ENCODE measurements at places on chromosomes 7 and 10.

DNA sequence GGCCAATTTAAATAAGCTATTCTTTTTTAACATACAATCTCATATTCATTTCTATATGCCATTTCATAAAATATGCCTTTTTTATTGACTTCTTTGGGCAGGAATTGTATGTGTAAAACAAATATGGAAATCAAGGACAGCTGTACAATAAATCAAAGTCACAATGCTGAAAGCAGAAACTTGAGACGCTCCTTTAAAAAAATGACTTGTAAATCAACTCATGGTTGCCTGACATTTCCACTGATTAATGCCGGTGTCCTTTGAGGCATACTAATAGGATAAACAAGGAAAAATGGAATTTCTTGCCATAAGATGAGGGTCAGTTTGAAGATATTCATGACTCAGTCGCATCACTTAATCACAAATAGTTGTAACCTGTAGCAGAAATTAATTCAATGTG, 247.4 kb upstream of the TEX47 start:
- no peak for DNase-seq

DNA sequence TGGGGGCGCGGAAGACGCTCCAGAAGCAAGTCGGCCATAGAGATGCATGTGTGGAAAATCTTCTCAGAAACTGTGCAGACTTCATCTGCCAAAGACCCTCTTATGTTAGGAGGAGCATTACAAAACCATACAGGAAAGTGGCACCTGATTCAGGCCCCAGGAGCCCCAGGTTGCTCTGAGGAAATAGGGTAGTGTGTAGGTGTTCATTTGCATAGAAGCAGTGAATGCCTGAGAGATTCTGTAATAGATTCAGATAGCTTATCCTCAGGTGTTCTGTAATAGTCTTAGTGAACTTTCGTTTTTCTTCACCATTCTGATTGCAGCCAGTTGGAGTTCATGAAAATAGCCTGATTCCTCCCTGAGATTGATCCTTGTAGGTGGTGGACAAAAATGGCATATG, 106.4 kb upstream of the GJD4 start:
- DNase-seq = no peak

DNA sequence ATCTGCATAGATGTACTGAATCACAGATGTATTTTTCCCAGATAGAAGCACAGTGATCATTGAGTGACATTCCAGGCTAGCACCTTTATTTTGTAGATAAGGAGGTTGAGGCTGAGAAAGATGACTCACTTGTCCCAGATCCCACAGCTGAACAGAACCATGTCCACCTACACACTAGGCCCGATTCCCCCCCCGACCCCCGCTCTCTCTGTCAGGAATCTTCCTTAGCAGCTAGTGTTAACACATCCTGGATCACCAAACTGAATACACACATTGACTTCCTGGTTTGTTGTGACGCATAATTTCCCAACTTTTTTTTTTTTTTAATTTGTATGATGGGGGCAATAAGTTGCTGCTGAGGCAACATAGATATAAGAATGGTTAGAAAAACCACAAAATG, 5.2 kb downstream of the SFMBT2 start:
- no peak for DNase-seq

DNA sequence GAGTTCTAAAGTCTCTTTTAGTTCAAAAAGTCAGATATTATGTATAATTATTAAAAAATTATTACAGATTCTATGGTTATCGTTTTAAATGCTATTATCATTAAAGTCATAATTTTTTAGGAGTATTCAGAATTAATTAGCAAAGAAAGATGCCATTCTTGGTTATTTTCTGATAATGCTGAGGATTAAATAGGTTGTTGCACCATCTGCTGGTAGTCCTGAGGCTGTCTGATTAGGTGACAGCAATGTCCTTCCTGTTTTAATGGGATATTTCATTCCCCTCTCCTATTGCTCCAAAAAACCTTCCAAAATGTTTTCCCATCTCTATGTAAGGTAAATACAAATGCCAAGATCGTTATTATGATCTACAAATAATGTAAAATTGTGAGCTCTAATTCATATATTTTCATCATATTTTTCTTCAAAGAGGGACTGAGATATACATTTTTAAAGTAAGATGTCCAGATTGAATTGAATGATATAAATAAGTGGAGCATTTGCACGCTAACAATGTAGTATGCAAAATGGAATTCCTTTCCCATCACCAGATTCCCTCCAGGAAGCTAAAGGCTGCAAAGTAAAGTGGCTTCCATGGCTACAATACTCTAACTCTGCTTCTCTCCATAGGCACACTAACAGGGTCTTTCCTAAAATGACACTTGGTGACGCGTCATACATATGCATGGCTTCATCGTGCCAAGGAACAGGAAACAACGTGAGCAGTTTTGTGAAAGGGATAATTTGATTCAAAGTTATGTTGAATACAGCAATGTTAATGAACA, 58.8 kb upstream of the AKR1E2 start:
- DNase-seq = peak; percentile 64

DNA sequence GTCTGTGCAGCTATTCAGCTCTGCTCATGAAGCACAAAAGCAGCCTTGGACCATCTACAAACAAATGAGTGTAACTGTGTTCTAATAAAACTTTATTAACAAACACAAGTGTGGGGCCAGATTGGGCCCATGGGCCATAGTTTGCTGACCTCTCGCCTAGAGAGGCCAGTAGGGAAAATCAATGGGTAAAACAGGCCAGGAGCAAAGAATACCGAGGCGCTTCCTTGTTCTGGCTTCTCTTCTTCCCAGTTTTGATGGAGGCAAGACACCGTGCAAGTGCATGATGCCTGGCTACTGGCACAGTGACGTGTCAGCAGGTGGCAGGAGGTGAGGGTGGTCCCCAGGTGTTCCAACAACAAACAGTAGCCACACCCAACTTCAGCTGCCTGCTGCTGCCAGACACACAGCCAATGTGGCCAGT, 94.3 kb upstream of the SDK1 start:
- no peak for DNase-seq

DNA sequence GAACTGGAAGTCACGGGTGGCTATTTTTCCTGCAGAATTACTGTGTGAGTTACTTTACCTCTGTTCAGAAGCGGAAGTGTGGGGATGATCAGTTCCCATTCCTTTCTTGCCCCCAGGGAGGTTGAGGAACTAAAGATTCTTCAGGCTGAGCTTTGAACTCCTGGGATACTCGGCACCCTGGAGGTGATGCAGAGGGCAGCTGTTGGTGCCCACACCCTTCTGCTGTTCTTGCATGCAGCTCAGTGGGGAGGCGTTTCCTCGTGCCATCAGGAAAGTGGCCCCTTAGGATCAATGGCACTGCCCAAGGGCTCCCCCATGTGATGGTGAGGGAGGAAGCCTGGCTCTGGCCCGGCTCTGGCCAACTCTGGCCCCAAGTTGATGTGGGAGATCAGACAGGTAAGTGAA, 44.7 kb upstream of the MXI1 start:
- no peak for DNase-seq

GRCh38 chr7:106452031-106452851, 167.5 kb upstream of the NAMPT start:
- DNase-seq = no peak

GRCh38 chr7:128908750-128909624, 1.5 kb downstream of the KCP start:
- DNase-seq = peak; percentile 78

DNA sequence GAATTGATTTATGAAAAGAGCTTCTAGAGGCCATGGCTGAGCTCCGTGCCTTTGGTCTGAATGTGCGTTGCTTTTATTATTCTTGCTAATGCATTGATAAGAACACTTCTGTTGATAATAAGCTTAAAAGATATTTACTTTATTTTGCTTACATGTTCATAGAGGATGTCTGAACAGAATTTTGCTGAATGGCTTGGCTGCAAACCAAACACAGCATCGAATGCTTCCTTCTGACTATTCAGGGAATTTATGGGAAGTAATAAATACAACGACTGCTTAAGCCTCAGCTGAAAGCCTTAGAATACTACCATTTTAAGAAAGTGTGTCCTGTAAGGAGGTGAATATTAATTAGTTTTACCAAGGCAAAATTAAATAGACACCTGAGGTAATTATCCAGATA, 643.5 kb upstream of the POT1 start:
- no peak for DNase-seq

GRCh38 chr7:106848851-106849442, 16.1 kb upstream of the PIK3CG start:
- no peak for DNase-seq
